Cerebellar nuclear complex (tissue), 1 donor: ENCODE measurements at places on chromosomes 1 and 21.

DNA sequence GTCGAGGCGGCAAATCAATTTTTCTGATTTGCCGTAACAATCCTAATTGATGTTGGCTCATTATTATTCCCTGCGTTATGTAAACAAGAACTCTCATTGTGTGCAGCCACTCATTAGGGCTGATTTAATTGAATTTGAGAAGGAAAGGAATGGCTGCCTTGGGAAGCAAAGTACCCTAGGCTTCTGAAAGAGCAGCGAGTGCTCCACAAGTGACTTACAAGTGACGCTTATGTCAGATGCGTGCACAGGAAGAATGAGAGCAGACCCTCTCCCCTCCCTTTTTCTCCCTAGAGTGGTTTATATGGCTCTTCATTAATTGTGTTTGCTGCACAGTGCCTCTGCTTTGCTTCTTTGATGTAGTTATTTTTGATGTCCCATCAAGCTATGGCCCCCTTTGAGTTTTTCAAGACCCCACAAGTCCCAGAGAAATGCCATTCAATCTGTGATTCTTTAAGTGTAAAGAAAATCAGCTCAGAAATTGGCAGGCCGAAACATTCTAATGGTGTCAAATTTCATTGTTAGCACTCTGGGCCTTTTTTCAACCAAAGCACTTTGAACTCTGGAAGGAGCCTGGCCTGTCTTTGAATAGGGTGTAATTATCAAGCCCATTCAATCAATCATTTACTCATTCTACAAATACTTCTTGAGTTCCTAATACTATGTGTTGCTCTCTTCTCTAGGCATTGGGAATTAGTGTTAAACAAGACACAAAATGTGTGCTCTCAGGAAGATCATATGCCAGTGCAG lies 86.8 kb upstream of the VAV3 start:
- DNase-seq, result no peak

GRCh38 chr1:233998891-233999290 lies 94.4 kb downstream of the SLC35F3 start:
- DNase-seq, result no peak

- no peak for DNase-seq
Observed at GRCh38 chr1:61930116-61930645, 187.9 kb downstream of the PATJ start.

- no peak for DNase-seq
Observed at GRCh38 chr1:207344221-207344620, 22.7 kb downstream of the CD55 start.

- no peak for DNase-seq
Observed at GRCh38 chr1:235933017-235933765, 66.5 kb upstream of the LYST start.

- DNase-seq, result no peak
Observed at GRCh38 chr1:234969581-234970400, 158.8 kb downstream of the TOMM20 start.

GRCh38 chr1:193201021-193201420 lies 14.6 kb upstream of the B3GALT2 start:
- DNase-seq, result no peak

DNA sequence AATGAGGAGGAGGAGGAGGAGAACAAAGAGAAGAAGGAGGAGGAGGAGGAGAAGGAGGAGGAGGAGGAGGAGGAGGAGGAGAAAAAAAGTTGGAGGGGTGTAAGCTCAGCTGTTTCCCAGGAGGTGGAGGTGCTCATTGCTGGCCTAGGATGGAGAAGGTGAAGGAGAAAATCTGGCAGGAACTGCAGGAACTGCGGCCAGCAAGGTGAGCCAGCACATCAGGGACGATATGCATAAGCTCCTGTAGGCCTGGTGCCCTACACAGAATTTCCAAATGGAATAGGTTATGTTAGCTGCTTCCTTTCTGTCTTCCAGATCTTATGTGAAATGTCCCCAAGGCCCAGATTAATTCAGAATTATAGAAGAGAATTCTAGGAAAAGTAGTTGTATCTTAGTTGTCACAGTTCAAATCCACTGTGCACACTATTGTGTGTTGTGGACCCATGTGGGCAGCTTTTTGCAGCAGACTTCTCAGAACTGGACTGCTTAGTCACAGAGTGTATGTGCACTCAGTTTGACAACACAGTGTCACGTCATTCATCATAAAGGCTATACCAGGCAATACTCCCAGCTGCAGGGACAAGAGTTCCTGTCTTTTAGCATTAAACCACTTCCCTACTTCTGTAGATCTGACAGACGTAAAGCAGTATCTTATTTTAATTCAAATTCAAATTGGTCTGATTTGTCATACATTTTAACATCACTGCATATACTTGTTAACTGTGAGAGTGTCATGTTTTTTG lies 303.7 kb downstream of the HLX start:
- no peak for DNase-seq

GRCh38 chr1:109627692-109628399 lies 8.2 kb downstream of the AMPD2 start:
- no peak for DNase-seq

- no peak for DNase-seq
Observed at GRCh38 chr1:3786468-3787348, 9.6 kb downstream of the LRRC47 start.

DNA sequence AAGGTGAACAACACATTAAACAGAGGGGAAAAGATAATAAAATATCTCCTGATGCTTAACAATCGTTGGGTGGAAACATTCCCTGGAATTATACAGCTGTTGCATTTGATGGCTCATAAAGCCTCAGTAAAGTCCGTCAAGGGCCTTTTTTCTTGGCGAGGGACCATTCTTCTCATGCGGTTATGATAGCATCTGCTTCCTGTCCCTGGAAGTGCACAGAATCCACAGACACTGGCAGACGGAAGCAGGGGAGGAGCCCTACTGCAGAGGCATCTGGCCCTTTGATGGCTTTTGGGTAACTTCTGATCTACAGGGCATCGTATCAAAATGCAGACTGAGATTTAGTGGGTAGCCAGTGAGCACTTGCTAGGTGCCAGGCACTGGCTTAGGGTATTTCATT lies 286.9 kb downstream of the KIF26B start:
- DNase-seq, result no peak
